Suprapubic skin (tissue), 4 donors: ENCODE measurements at places on chromosomes 11 and 22. TPM values are rescaled to one million over a fixed set of nuclear protein-coding genes. Genes with fewer than 3 reads are reported as not detected.

ART1 gene
- total RNA-seq: not detected

DNA sequence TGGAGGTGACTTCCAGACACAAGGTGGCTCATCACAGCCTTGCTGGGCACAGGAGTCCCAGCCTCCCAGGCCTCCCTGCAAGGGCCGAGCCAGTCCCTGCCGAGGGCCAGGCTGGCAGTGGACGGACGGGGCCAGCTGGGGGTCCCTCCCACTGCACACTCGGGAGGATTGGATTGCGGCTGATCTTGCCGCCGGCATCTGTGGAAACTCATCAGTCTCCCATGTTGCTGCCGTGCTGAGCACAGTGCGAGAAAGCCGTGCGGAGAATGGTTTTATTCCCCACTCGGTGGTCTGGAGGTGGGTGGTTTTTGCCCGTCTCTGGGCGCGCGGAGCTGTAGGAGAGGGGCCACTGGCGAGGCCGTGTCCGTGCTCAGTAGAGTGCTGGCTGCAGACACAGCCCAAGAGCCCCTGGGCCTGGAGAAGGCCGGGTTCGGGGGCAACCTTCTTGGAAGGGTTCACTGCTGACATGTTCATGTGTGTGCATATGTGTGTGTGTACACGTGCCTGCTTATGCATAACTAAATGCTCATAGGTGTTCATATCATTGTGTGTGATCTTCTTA lies 1246.4 kb downstream of the BRD1 start:
- DNase-seq: no peak

DNA sequence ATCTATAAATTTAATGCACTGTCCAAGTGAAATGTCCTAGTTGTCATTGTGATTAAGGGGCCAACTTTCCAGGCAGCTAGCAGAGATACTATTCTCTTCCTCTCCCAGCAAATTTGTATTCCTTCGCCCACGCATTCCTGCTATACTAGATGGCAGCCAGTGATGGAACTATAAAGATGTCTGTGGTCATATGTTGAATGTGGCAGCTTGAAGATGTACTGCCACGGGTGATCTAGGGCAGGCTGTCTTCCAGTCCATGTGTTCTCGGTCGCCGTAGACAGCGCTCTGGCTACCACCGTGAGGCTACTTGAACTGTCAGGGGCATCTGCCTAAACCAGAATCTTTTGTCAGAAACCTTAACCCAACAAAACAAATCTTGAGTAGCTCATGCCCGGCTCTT lies 8.3 kb upstream of the SIDT2 start:
- no peak for DNase-seq

DNA sequence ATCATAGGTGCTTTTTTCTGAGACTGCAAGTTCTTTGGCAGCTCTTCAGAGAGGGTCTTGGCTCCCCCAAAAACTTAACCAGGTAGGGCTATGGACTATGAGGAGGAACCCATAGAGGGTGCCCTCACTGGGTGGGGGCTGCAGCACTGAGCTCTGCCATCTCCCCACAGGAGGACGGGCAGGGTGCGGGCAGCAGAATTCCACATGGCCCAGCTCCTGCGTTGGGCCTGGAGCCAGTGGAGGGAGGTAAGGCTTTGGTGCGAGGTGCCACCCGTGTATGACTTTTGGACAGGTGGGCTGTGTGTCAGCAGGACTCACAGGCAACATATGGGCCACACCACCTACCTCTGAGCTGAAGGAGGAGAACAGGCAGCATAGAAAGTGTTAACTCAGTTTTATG lies 58.4 kb downstream of the PISD start:
- DNase-seq: peak; percentile 40

- DNase-seq: no peak
Measured at GRCh38 chr22:22076932-22077703, 94.5 kb upstream of the TOP3B start.

TMEM86A gene
- 57.0 TPM for total RNA-seq

ADAMTS15 gene
- total RNA-seq: 3.8 TPM

HIC2 gene
- total RNA-seq: 6.2 TPM

OR2AG1 gene
- total RNA-seq: not detected

- DNase-seq: no peak
Measured at GRCh38 chr22:26708256-26709009, 51.0 kb downstream of the MIAT start.

- no peak for DNase-seq
Measured at GRCh38 chr11:111069066-111069465, 176.5 kb upstream of the POU2AF2 start.

- DNase-seq: peak; percentile 60
Measured at GRCh38 chr11:116544721-116545120, 228.1 kb downstream of the BUD13 start.

RIC3 gene
- 118 TPM for total RNA-seq

DNA sequence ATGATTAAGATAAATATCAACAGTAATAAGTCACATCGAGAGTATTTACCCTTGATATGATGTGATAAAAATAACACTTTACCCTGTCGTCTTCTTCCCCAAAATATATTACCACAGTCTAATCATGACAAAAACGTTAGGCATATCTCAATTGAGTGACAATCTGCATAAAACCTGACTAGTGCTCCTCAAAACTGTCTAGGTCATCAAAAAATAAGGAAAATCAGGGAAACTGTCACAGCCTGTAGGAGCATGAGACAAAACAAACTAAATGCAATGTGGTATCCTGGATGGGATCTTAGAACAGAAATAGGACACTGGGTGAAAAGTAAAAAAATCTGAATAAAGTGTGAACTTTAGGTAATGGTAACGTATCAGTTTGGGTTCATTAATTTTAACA lies 19.4 kb upstream of the ANO5 start:
- no peak for DNase-seq

DNA sequence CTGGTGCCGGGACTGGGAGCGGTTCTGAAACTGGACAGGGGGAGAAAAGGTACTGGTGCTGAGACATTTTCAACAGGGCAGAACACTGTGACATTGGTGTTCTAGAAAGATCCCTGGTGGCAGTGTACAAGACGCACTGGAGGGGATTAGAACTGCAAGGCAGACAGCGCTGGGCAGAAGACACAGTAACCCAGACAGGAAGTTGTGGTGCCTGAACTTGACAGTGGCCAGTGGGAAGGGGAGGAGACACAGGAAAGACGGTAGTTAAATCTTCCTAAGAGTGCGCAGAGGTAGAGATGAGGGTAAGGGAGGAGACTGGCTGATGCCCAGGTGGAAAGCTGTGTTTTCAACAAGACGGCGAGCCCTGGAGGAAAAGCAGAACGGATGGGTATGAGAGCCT lies 24.5 kb downstream of the FAM227A start:
- DNase-seq: no peak

PHETA2 gene
- 7.1 TPM for total RNA-seq

DNA sequence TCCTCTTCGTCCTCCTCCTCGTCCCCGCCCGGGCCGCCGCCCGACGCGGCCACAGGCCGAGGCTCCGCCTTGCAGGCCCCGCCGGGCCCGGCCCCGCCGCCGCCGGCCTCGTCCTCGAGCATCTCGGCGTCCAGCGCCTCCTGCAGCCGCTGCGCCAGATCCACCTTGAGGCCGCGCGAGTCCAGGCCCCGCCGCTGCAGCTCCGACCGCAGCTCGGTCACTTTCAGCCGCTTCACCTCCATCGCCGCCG lies 417 bp downstream of the HNRNPUL2 start:
- no peak for DNase-seq

- no peak for DNase-seq
Measured at GRCh38 chr22:32448980-32449379, 15.3 kb downstream of the BPIFC start.

DNA sequence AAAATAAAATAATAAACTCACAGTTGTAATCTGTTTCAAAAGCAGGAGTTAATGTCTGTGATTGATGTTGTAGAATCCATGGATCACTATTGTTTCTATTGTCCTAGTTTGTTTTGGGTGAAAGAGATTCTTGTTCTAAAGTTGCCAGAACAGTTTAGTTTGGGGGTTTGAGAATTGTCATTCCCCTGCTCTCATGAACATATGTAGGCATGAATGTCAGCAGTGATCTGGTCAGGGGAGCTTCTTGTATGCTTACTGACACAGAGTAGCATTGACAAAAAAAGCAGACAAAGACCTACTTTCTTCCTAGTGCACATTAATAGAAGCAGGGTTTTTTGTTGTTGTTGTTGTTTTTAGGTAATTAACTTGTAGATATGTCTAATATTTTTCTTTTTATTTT lies 38.6 kb downstream of the ARHGAP1 start:
- no peak for DNase-seq

PHF21B gene
- total RNA-seq: not detected

ACR gene
- total RNA-seq: not detected

- DNase-seq: no peak
Measured at GRCh38 chr22:19175602-19176174, 2.8 kb downstream of the SLC25A1 start.

MAP6 gene
- 2.7 TPM for total RNA-seq

GRCh38 chr11:118922745-118923627 lies 2.7 kb downstream of the BCL9L start:
- DNase-seq: no peak
